ENCODE measurements at places on chromosomes 11 and 22. TPM values are rescaled to one million over a fixed set of nuclear protein-coding genes. Genes with fewer than 3 reads are reported as not detected.

DNA sequence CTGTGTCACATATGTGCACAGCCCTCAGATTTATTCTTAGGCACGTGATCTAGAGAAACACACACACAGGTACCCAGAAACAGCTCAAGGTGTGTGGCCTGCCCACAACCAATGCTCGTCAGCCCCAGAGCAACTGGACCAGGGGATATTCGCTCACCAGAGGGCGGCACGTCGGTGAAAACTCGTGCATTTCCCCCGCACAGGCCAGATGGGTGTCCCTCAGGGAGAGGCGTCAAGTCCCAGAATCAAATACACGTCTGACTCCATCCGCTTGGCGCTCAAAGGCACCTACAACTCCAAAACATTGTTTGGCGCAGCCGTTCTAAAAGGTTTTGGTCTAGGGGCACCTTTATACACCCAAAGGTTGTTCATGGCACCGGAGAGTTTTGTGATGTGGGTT is 429.0 kb downstream of the BRD1 start:
- no peak overlapping the region for H3K4me3 ChIP-seq
- DNase-seq: no peak
- H3K36me3 ChIP-seq: no peaks in the 10 kb centered on the region
- H3K4me1 ChIP-seq: no peaks in the 10 kb centered on the region

DNA sequence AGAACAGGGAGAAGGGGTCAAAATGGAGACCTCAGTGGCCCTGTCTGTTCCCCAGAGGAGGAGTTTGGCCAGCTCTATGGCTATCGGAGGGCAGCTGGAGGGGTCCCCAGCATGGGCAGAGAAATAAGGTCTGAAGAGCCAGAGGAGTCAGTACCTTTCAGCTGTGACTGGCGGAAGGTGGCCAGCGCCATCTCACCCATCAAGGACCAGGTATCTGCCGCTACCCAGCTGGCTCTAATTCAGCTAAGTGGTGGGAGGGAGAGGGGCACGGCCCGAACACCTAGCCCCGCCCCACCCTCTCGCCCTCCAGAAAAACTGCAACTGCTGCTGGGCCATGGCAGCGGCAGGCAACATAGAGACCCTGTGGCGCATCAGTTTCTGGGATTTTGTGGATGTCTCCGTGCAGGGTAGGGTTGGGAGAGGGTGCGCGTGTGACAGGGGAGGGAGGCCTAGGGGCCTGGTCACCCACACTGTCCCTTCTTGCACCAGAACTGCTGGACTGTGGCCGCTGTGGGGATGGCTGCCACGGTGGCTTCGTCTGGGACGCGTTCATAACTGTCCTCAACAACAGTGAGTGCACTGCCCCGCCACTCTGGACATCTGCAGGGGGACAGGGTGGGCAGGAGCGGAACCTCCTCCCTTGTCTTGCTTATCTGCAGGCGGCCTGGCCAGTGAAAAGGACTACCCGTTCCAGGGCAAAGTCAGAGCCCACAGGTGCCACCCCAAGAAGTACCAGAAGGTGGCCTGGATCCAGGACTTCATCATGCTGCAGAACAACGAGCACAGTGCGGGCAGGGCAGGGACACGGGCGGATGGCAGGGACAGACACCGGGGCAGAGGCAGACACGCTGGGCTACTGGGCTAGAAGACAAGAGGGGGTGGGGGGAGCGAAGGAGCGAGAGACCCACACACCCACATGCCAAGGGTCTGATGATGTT is 2.8 kb downstream of the CTSW start:
- peaks cover 50% of the 10 kb centered on the region for H3K36me3 ChIP-seq
- no peak for DNase-seq
- H3K27me3 ChIP-seq: no peaks in the 10 kb centered on the region
- H3K4me1 ChIP-seq: peaks cover 7% of the 10 kb centered on the region
- no peak overlapping the region for H3K4me3 ChIP-seq
- H3K27ac ChIP-seq: no peak overlapping the region

DNA sequence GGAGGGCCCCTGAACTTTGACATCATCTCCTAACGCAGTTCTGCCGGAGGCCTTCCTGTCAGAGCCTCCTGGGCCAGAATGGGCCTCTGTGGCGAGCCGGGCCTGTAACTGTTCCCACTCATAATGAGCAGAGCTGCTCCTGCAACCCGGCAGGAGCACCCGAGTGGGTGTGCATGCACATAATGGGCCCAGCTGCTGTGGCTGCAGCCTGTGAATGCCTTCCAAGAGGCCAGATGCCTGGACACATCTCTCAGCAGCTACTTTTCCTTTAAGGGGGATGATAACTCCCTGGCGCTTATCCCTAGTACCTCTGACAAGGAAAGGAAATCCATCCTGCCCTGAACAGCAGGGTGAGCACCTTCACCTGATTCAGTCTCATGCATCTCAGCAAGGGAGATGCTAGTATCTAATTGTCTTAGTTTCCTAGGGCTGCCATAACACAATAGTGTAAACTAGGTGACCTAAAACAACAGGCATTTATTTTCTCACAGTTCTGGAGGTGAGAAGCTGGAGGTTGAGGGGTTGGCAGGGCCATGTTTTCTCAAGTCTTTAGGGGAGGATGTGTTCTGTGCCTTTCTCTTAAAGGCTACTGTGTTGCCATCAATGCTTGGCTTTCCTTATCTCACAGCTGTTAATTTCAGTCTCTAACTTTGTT is 120.5 kb downstream of the TEAD1 start:
- no peaks in the 10 kb centered on the region for H3K27me3 ChIP-seq
- DNase-seq: no peak
- no peak overlapping the region for H3K27ac ChIP-seq
- no peaks in the 10 kb centered on the region for H3K36me3 ChIP-seq
- H3K4me3 ChIP-seq: no peak overlapping the region
- peaks cover 38% of the 10 kb centered on the region for H3K4me1 ChIP-seq

DNA sequence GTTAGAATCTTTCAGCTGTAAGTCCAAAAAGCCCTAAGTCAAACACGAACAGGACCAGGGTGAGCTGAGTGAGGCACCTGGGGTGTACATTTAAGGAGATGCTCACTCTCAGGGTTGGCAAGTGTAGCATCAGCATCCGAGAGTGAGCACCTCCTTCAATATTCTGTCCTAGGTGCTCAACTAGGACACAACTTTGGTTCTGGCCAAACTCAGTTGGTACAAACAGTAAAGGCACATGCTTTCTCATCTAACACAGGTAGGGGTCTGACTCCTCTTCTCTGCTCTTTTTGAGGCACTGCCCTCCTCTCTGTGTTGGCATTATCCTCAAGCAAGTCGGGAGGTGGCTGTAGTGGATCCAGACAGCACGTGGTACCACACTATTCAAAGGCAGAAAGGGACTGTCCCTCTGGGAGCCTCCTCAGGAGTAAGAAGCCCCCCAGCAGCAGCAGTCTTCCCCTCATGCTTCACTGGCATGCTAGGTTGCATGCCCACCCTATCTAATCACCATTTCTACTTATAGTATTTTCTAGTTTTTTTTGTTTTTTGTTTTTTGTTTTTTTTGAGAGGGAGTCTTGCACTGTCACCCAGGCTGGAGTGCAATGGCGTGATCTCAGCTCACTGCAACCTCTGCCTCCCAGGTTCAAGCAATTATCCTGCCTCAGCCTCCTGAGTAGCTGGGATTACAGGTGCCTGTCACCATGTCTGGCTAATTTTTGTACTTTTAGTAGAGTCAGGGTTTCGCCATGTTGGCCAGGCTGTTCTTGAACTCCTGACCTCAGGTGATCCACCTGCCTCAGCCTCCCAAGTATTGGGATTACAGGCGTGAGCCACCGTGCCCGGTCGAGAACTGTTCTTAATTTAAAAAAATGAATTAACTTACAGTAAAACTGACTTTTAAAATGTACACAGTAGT is 14.7 kb upstream of the MAPK1 start:
- H3K4me1 ChIP-seq: peaks cover 7% of the 10 kb centered on the region
- no peak for DNase-seq
- H3K4me3 ChIP-seq: no peak overlapping the region
- no peak overlapping the region for H3K27ac ChIP-seq

DNA sequence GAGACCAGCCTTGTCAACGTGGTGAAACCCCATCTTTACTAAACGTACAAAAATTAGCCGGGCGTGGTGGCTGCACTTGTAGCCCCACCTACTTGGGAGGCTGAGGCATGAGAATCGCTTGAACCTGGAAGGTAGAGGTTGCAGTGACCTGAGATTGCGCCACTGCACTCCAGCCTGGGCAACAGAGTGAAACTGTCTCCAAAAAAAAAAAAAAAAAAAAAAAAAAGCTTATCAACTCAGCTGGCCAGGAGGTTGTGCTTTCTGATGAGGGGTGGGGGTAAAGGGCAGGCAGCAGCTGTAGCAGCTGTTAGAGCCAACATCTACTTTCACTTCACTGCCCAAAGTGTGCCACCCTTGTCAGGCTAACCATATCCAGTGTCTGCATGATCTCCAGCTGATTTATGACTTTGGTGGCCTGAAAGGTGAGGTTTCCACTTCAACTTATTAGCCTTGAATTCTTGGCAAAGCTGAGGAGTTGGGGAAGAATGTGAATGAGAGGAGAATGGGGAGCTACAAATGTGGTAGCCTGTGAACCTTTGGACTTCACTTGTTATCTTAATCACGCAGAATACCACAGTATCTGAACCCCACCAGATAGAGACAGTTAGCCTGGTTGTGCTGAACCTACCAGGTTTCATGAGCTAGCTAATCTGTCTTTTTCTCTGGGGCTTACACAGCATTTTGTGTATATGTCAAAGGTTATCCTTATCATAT is 19.6 kb downstream of the RNF121 start:
- H3K4me1 ChIP-seq: peaks cover 4% of the 10 kb centered on the region
- H3K27ac ChIP-seq: no peak overlapping the region
- no peak for DNase-seq
- no peaks in the 10 kb centered on the region for H3K36me3 ChIP-seq

GRCh38 chr11:35968386-35969088 is 24.7 kb downstream of the LDLRAD3 start:
- no peaks in the 10 kb centered on the region for H3K36me3 ChIP-seq
- H3K27me3 ChIP-seq: no peaks in the 10 kb centered on the region
- no peak for DNase-seq
- no peak overlapping the region for H3K27ac ChIP-seq
- no peak overlapping the region for H3K4me3 ChIP-seq
- H3K4me1 ChIP-seq: no peaks in the 10 kb centered on the region

- no peak for DNase-seq
- 0 out of 2 replicates have a peak, but pooled peaks cover 3% of the 10 kb centered on the region for H3K4me1 ChIP-seq
- H3K4me3 ChIP-seq: no peak overlapping the region
- H3K36me3 ChIP-seq: no peaks in the 10 kb centered on the region
Measured at GRCh38 chr22:31308181-31308580, 15.9 kb upstream of the PIK3IP1 start.

DNA sequence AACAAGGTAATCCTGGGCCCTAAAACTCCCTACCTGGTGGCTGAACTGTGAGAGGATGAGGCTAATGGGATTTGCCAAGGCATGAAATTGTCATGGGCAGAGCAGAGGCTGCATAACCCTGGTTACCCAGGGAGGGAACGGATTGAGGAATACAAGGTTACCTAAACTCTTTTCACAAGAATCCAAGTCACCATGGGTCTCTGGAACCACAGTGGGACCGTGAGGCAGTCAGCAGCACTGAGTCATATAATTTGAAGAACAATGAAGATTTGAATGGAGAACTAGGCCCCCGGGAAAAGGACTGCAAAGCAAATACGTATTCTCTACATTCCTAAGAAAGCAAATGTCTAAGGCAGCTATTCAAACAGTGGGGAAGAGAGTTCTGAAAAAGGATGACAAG is 19.8 kb downstream of the CAT start:
- H3K4me3 ChIP-seq: no peak overlapping the region
- H3K27ac ChIP-seq: no peak overlapping the region
- H3K36me3 ChIP-seq: peaks cover 43% of the 10 kb centered on the region
- no peak for DNase-seq

- no peak overlapping the region for H3K4me3 ChIP-seq
- no peak overlapping the region for H3K27ac ChIP-seq
- H3K36me3 ChIP-seq: no peaks in the 10 kb centered on the region
- DNase-seq: no peak
- peaks cover 11% of the 10 kb centered on the region for H3K4me1 ChIP-seq
Measured at GRCh38 chr11:75333022-75333806, 18.2 kb downstream of the ARRB1 start.

- H3K4me1 ChIP-seq: no peaks in the 10 kb centered on the region
- no peak overlapping the region for H3K27ac ChIP-seq
Measured at GRCh38 chr11:12199231-12199948, 89.0 kb downstream of the MICAL2 start.

DNA sequence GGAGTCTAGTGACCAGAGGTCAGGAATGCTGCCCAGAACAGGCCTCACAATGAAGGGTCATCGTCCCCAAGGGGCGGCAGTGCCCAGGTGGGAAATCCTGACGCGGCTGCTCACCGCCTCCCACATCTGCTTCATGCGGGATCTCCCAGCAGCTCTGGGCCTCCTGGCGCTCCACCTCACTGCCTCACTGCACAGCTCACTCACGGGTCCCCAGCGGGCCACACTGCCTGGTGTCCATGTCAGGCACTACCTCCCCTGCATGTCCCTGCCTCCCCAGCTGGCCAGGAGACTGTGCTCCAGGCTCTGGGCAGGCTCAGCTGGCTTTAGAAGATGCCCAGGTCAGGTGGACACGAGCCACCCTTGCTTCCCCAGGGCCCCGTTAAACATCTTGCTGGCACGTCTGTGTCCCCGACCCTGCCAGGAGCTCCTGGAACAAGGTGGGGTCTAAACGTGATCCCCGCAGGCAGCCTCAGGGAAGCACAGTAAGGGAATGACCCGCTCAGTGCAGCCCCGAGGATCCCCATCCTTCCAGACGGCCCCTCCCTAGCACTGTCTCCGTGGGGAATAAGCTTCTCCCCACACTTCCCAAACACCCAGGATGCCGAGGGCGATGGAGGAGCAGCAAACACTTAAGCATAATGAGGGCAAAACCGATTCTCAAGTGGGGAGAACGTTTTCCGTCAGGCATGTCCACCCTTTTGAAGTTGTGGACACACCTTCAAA is 93.2 kb downstream of the TRMU start:
- H3K27ac ChIP-seq: no peak overlapping the region
- H3K4me1 ChIP-seq: no peaks in the 10 kb centered on the region
- no peak for DNase-seq
- no peak overlapping the region for H3K4me3 ChIP-seq
- no peaks in the 10 kb centered on the region for H3K27me3 ChIP-seq
- 0 out of 2 replicates have a peak, but pooled peaks cover 5% of the 10 kb centered on the region for H3K36me3 ChIP-seq

GRCh38 chr11:108402241-108402640 is 65.1 kb downstream of the C11orf65 start:
- H3K4me3 ChIP-seq: no peak overlapping the region
- no peaks in the 10 kb centered on the region for H3K27me3 ChIP-seq
- H3K27ac ChIP-seq: no peak overlapping the region
- H3K4me1 ChIP-seq: no peaks in the 10 kb centered on the region
- no peak for DNase-seq

GRCh38 chr11:35525501-35526175 is at the start of gene PAMR1:
Gene PAMR1, minus strand, starts transcription at chr11:35525616. Its CDS starts 31 bp downstream, at chr11:35525585.
- H3K27ac ChIP-seq: no peak within 1 kb of the TSS
- no peaks in the 10 kb centered on the region for H3K4me1 ChIP-seq
- DNase-seq: no peak
- no peaks in the 10 kb centered on the region for H3K36me3 ChIP-seq

- H3K4me3 ChIP-seq: no peak overlapping the region
- DNase-seq: no peak
- 0 out of 2 replicates have a peak, but pooled peaks cover 2% of the 10 kb centered on the region for H3K36me3 ChIP-seq
Measured at GRCh38 chr11:18617688-18618341, 16.3 kb downstream of the SPTY2D1 start.

- no peaks in the 10 kb centered on the region for H3K27me3 ChIP-seq
- no peak overlapping the region for H3K4me3 ChIP-seq
- DNase-seq: no peak
Measured at GRCh38 chr11:101477926-101478325, 105.9 kb downstream of the TRPC6 start.

- no peaks in the 10 kb centered on the region for H3K4me1 ChIP-seq
- no peak overlapping the region for H3K4me3 ChIP-seq
- no peak for DNase-seq
- H3K36me3 ChIP-seq: no peaks in the 10 kb centered on the region
- H3K27me3 ChIP-seq: no peaks in the 10 kb centered on the region
- H3K27ac ChIP-seq: no peak overlapping the region
Measured at GRCh38 chr11:113664981-113665710, 41.0 kb downstream of the TMPRSS5 start.

The TREH gene
- total RNA-seq: 0.15 TPM

The NAV2 gene
- total RNA-seq: 2.1 TPM

The ESAM gene
- total RNA-seq: 6.1 TPM

The PRODH gene
- 3.2 TPM for total RNA-seq
